ENCODE measurements at places on chromosomes 3 and 15.

DNA sequence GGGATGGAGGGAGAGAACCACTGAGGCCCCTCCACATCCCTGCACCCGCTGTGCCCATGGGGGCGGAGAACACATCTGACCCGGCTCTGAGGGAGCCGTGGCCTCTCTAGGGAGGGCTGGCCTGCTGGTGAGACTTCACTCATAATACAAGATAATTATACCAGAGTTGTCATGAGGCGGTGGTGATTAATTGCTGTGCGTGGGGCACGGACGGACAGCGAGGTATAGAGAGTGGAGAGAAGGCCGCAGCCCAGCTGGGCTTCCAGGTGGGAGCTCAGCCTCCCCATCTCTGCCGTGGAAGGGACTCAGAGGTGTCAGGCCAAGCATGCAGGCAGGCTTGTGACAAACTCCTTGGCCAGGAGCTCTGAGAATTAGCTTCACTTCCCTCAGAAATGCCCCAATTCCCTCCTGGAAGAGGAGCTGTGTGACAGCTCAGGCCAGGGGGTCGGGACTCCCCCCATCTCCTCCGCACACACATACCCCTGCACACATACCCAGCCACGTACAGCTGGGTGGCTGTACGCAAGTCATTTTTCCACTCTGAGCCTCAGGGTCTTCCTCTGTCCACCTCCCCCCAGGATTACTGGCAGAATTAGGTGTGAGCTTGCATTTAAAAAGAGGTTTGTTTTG is 6.0 kb upstream of the GATA2 start:
- no peak for DNase-seq

- DNase-seq, result no peak
Measured at GRCh38 chr3:139260041-139260486, 83.8 kb upstream of the MRPS22 start.

GRCh38 chr3:46318207-46318927 is 35.5 kb upstream of the CCR2 start:
- no peak for DNase-seq

DNA sequence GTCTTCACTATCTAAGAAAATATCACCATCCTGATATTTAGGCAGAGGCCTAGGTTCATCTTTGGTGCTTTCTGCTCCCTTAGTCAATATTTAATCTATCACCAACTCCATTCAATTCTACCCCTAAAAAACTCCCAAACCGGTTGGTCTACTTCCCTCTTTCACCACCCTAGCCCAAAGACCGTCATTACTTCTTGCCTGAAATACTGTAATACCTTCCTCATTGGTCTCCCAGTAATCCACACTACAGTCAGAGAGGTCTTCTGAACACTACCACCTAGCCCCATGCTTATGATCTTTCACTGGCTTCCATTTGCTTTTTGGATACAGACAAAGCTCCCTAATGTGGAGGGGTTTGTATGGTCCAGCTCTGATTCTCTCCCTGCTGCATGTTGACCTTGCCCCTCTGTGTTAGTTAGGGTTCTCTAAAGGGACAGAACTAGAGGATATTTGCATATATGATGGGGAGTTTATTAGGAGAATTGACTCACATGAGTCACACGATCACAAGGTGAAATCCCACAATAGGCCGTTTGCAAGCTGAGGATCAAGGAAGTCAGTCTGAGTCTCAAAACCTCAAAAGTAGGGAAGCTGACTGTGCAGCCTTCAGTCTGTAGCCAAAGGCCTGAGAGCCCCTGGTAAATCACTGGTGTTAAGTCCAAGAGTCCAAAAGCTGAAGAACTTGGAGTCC is 36.4 kb upstream of the ATP2C1 start:
- DNase-seq, result no peak

DNA sequence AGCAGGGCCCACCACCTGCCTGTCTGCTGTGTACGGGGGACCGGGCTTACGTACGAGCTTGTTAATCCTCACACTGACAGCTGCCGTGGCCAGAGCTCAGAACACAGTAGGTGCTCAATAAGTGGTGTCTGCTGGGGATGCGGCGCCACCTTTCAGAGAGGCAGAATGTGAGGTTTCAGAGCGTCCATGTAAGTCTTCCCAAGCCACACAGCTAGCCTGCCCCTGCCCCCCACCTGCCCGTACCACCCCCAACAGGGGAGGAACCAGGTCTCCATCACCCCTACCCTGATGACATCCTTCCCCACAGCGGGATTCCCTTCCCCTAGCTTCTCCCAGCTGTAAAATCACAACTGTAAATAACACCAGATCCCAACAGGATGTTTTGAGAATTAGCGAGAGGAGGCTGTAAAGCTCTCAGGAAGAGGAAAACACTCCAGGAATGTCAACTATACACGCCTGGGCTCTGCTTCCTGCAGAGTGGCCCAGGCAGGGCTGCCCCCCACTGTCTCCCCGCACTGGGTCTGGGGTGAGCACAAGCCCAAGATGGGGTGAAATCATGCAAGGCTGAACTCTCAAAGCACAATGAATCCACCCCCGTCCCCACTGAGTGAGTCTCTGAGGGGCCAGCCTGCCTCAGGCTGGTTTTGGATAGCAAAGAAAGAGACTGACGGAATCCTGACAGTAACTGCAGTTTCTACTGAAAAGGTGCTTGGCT is 250.1 kb upstream of the LYSMD4 start:
- no peak for DNase-seq

- DNase-seq, result no peak
Measured at GRCh38 chr3:124937049-124937448, 2.5 kb upstream of the MUC13 start.

- DNase-seq, result no peak
Measured at GRCh38 chr3:19954676-19955075, 7.8 kb downstream of the RAB5A start.

GRCh38 chr3:102885289-102885688 is 450.5 kb downstream of the ZPLD1 start:
- no peak for DNase-seq

DNA sequence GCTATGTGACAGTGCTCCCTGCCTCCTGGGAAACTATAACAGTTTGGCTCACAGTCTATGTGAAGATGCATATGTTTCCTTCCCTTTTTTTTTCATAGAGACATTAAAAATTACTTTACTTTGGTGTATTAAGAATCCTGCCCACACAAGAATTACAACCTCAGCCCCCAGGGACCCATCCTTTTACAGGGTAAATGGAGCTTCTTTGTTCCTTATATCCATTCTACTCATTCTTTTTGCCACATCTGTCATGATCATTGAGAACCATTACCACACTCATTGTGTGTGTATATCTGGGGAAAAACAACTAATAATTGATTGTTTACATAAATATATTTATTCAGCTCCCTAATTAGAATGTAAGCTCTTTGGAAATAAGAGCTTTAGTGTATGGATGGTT is 157.4 kb downstream of the SSR3 start:
- no peak for DNase-seq

- DNase-seq, result no peak
Measured at GRCh38 chr3:61407397-61407796, 154.0 kb upstream of the PTPRG start.

- no peak for DNase-seq
Measured at GRCh38 chr3:99410789-99411311, 227.5 kb upstream of the COL8A1 start.

GRCh38 chr15:40618023-40618422 is 24.0 kb downstream of the KNL1 start:
- DNase-seq, result no peak

- no peak for DNase-seq
Measured at GRCh38 chr3:48826451-48826850, 21.2 kb downstream of the PRKAR2A start.

DNA sequence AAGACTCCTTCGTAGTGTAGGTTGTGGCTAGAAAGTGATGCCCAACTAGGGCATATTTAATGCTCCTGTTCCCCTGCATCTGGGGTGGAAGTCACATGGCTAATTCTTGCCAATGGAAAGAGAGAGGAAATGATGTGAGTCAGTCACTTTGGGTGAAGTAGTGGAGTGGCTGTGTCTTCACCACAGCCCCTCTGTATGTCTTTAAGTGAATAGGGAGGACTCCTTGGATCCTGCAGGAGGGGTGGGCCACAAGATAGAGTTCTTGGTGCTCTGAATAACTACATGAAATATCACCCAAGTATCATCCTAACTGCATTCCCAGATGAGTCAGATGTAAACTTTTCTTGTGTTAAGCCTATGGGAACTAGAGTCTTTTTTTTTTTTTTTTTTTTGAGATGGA is 17.8 kb upstream of the MB21D2 start:
- no peak for DNase-seq

GRCh38 chr15:71199384-71200351 is 84.4 kb downstream of the THSD4 start:
- DNase-seq, result no peak

GRCh38 chr15:42691308-42691707 is 45.6 kb downstream of the CDAN1 start:
- DNase-seq, result no peak

- no peak for DNase-seq
Measured at GRCh38 chr15:38994310-38994709, 429.7 kb upstream of the RASGRP1 start.
